ENCODE measurements at places on chromosomes 6 and 20.

DNA sequence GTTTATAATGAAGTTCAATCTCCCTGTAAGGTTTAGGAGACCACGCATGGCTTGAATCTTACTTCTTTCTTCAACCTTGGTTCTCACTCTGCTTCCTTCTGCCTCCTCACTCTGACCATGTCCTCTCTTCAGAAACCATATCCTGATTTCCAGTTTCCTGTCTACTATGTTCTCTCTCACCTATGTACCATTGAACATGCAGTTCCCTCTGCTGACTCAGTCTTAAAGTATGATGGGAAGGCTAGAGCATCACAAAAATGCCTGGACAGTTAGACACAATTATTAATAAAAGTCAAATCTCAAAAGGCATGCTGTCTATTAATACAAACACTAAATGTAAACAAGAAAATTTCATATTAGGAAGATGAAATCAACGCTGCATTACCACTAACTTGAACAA lies 151.6 kb downstream of the PRKN start:
- DNase-seq, result no peak

- peak; percentile 5 for DNase-seq
Observed at GRCh38 chr6:79762370-79762769, 131.2 kb downstream of the SH3BGRL2 start.

GRCh38 chr6:16299861-16300260 lies 61.5 kb downstream of the GMPR start:
- DNase-seq, result no peak

DNA sequence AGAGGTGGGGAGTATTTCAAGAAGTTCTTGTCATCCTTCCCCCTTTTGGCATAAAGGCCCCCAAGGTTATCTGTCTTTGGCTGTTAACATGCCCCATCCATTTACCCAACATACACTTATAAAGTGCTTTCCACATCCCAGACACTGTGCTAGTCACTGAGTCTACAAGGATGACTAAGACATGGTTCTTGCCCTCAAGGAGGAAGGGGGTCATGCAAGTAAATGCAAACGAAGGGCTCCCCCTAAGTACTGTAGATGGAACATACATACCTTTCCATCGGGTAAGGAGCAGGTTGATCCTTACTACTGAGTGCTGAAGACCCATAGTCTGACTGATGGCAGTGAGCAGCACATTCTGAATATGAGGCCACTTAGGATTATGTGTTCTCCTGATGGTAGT lies 38.3 kb downstream of the HECA start:
- DNase-seq, result peak; percentile 22

GRCh38 chr20:60895363-60896079 lies 356.5 kb upstream of the CDH4 start:
- DNase-seq, result no peak

GRCh38 chr6:157954150-157955117 lies 27.2 kb upstream of the SYNJ2 start:
- no peak for DNase-seq

GRCh38 chr20:57693002-57693582 lies 16.7 kb downstream of the PMEPA1 start:
- DNase-seq, result no peak

GRCh38 chr20:36582322-36582721 lies 8.9 kb downstream of the TGIF2 start:
- no peak for DNase-seq

- no peak for DNase-seq
Observed at GRCh38 chr6:124076336-124077048, 272.8 kb downstream of the NKAIN2 start.

DNA sequence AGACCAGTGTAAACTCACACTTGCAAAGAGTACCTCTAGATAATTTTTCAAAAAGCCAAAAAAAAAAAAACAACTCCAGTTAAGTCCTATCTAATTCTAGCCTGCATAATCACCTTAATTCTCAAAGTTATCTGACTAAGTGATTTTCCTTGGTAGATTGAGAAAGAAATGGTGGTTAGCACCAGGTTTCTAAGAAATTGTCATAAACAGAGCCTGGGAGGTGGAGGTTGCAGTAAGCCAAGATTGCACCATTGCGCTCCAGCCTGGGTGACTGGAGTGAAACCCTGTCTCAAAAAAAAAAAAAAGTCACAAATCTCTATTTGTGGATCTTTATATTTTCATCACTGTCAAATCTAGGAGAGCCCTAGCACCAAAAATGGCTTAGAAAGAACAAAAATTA lies 8.9 kb downstream of the FBXO5 start:
- DNase-seq, result no peak

DNA sequence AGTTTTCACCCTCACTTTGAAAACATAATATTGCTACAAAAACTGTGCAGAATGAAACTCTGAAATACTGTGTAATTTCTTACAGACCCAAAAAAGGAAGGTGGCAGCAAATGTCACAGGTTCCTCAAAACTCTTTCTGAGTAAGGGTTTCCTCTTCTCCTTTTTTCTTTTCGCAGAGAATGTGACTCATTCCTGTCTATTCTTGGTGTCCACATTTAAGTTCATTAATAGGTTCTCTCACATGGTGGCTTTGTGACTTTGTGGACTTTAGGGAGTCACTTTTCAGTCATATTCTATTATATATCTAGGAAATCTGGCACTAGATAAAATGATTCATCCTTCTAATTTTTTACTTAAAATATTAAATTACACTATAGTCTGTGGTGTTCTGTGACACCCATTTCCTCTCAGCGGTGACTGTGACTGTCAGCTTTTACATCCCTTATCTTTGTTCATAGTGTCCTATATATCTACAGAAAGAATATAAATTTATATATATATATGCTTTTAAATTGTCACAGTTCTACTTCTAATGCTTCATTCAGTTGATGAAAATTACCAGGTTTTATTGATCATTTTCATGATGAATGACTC lies 126.8 kb upstream of the HCRTR2 start:
- DNase-seq, result no peak

DNA sequence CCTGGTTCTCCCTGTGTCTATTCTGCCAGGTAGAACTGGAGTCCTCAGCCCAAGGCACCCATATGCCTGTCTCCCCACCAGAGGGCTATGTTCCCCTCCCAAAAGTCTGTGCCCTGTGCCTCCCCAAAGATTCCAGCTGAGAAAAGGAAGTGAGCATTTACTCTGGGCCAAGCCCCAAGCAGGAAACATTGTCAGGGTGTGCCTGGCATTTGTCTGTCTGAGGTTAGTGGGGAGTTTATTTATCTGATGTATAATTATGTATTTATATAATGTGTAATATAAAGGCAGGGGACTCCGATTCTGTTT lies 5.6 kb downstream of the GDF5 start:
- no peak for DNase-seq

GRCh38 chr6:4010689-4011090 lies 68.2 kb downstream of the FAM217A start:
- DNase-seq, result peak; percentile 8

GRCh38 chr6:2839195-2839981 lies 2.3 kb downstream of the SERPINB1 start:
- peak; percentile 80 for DNase-seq

- peak; percentile 87 for DNase-seq
Observed at GRCh38 chr6:12548526-12548925, 168.0 kb upstream of the PHACTR1 start.

- peak; percentile 80 for DNase-seq
Observed at GRCh38 chr20:50169329-50169823, 15.9 kb upstream of the PEDS1 start.

DNA sequence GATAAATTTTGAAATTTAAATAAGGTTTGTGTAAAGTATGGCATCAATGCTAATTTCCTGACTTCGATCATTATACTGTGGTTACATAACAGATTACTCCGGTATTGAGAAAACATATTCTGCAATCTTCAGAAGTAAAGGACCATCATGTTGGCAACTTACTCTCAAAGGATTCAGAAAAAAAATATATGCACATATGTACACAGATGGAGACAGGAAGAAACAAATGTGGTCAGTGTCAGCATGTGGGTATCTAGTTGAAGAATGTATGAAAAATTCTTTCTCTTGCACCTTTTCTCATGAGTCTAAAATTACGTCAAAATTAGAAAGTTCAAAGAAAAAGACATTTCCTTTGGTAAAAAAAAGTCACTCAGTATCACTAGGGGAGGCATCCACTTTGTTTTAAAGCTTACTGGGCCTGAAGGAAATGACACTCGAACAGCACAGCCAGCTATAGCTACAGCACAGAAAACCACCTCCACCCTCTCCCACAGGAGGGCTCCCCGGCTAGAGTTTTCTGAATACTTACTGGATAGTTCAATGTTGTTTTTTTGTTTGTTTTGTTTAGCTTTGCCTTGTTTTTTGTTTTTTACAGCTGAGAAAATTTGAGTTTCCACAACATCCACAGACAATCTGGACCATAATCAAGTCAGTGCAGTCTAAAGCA lies 317.2 kb upstream of the AGPAT4 start:
- no peak for DNase-seq

- peak; percentile 14 for DNase-seq
Observed at GRCh38 chr6:135094403-135094821, 39.8 kb upstream of the HBS1L start.

- no peak for DNase-seq
Observed at GRCh38 chr20:4559106-4559505, 162.6 kb upstream of the PRND start.

- DNase-seq, result no peak
Observed at GRCh38 chr6:136635615-136636014, 85.4 kb upstream of the MAP7 start.

DNA sequence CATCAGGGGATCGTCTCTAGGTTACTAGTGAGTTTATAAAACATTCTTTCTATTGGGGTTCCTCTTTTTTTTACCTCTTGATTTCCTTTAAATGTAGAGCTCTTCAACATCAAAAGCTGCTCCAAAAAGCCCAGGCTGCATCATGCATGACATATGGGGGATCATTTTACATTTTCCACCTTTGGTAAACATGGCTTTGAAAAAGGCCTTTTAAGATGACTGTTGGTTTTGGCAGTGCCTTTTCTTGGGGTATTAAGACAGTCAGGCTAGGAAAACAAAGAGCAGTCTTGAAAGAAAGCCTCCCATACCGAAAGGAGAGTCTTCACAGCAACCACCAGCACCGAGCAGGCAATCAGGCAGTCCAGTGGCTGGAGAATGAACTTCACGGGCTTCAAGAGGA lies 73.2 kb downstream of the NPEPL1 start:
- DNase-seq, result no peak

DNA sequence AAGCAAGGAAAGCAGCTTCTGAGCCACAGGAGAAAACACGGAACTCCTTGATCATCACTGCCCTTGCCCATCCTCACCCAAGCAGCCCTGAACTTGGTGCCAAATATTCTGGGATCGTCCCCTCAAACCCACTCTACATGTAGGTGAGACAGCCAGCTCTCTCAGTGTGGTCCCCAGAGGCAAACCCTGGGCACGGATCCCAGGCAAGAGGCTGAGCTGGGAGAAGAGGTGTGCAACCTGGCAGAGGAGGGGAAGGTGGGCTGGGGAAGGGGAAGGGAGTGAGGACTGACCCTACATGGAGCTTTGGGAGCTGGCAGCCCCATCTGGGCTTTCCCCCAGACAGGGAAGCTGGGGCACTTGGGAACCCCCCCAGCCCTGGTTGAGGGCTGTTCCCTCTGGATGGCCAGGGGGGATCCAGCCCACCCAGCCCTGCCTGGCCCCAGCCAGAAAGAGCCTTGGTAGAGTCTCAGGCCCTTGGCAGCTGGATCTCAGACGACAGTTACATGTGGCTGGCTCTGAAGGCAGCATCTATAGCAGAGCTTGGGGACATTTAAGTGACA lies 186.2 kb upstream of the CST7 start:
- DNase-seq, result no peak

DNA sequence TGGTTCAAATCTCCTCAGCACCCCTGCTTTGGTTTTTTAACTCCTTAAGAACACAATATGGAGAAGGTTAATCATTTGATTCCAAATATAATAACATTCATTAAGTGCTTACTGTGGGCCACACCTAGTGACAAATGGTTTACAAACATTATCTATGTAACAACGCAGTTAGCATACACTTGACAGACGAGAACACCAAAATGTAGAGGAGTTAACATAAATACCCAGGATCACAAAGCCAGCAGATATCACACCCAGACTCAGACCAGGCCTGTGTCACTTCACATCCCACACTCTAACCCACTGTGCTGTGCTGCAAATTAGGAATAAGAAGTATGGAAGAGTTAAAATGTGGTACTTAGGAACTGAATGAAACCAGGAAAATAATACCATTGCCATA lies 82.9 kb downstream of the AGPAT4 start:
- DNase-seq, result no peak

DNA sequence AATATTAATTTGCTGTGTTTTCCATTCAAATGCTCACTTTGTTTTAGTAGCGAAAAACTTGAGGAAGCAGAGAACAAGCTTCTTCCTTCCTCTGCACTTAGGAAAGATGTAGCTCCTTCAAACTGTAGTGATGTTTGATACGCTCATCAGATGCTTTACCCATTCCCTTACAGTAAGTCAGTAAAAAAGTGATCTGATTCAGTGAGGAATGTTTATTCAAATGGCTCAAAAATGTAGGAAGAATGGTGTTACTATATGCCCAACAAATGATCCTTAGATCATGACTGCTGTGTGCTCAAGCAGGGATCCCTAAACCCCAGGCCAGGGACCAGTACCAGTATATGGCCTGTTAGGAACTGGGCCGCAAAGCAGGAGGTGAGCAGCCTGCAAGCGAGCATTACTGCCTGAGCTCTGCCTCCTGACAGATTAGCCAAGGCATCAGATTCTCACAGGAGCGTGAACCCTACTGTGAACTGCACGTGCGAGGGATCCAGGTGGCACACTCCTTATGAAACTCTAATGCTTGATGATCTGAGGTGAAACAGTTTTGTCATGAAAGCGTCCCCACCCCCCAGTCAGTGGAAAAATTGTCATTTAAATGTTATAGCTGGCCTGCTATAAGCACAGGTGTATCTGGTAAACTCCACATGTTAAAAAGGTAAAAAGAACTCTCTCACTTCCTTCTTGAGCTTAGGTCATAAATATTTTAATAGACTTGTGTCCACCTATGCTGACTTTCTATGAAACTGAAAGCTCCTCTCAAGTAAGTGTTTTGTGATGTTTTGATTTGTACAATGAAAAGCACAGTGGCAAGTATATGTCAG lies 187.2 kb downstream of the FOXC1 start:
- peak; percentile 41 for DNase-seq

GRCh38 chr6:129490521-129491255 lies 219.3 kb downstream of the ARHGAP18 start:
- DNase-seq, result peak; percentile 96

- DNase-seq, result peak; percentile 38
Observed at GRCh38 chr20:46040902-46041535, 12.0 kb downstream of the SLC12A5 start.

DNA sequence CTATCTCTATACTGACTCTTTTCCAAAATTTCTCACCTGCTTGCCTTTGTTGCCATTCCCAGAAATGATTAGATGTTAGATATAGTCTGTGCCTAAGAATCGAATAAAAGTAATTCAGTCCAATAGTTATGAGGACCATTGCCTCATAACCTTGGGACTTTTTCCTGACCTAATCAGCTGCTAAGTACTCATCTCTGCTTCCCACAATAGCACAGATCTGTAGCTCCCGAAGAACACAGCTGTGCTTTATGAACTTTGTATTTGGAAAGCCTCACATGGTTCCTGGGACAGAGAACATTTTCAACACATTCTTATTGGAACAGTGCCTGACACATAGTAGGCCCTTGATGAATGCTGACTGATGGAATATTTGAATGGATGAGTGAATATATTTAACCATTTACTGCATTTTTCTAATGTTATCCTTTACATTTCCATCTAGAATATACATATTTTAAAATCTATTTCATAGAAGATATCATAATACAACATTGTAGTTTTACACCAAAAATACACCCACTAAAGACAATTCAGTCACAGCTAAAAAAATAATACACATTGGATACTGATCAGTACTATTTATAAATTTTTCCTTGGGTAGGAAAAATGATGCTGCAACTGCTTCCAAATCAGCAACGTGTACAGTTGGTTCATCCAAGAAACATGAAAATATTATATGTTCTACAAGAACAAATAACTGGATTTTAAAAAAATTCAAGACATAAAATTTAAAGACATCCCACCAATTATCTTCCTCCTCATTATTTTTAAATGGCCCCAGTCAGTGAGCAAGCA lies 53.9 kb downstream of the HS3ST5 start:
- no peak for DNase-seq
